Psoas muscle (tissue), 8 donors: ENCODE measurements at places on chromosomes 3 and 15. TPM values are rescaled to one million over a fixed set of nuclear protein-coding genes. Genes with fewer than 3 reads are reported as not detected.
A peak's percentile ranks its signal among the peaks of the same experiment; 100 is the strongest.

DNA sequence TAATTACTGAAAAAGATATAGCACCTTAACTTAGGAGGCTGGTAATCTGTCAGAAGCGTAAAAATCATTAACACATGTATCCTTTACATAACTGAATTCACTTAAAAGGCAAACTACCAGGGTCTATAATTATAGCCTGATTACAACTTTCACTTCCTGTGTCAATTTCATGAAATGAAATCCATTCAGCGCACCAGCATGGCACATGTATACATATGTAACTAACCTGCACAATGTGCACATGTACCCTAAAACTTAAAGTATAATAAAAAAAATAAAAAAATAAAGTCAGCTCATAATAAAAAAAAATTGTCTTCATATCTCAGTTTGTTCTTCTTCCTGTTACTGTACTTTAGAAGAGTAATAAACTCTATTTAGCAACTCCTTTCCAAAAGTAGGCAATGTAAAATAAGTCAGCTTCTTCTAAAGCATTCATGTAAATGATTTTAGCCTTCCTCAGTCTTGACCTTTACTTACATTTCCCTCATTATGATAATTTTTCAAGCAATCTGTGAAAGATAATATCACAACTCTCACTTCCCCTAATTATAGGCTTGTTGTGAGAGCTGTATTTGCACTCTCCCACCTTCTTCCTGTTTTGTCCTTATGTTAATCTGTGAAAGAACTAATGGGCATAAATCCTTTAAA, 50.1 kb downstream of the KBTBD8 start:
- no peak overlapping the region for H3K27ac ChIP-seq
- no peak overlapping the region for H3K4me3 ChIP-seq
- H3K27me3 ChIP-seq, result no peaks in the 10 kb centered on the region
- no peaks in the 10 kb centered on the region for H3K36me3 ChIP-seq
- no peaks in the 10 kb centered on the region for H3K4me1 ChIP-seq

DNA sequence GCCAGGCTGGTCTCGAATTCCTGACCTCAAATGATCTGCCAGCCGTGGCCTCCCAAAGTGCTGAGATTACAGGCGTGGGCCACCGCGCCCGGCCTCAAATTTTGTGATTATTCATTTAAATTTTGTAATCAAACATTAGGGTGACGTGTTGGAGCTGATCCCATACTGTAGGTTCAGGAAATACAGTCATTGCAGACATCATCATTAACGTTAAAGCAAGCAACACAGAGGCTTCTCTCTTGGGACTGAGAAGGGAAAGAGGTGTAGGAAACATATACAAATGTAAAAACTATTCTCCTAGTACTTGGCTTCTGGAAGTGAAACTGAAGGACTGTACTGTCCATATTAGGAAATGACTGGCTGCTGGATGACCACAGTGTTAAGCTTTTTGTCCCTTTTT, 11.1 kb upstream of the ARID3B start:
- H3K36me3 ChIP-seq, result no peaks in the 10 kb centered on the region
- H3K27me3 ChIP-seq, result no peaks in the 10 kb centered on the region
- DNase-seq, result no peak
- no peaks in the 10 kb centered on the region for H3K4me1 ChIP-seq

GRCh38 chr3:125480656-125481374, 39.2 kb downstream of the SNX4 start:
- no peak overlapping the region for H3K4me3 ChIP-seq
- peaks cover 51% of the 10 kb centered on the region for H3K36me3 ChIP-seq
- DNase-seq, result no peak
- H3K27ac ChIP-seq, result no peak overlapping the region
- H3K4me1 ChIP-seq, result no peaks in the 10 kb centered on the region

DNA sequence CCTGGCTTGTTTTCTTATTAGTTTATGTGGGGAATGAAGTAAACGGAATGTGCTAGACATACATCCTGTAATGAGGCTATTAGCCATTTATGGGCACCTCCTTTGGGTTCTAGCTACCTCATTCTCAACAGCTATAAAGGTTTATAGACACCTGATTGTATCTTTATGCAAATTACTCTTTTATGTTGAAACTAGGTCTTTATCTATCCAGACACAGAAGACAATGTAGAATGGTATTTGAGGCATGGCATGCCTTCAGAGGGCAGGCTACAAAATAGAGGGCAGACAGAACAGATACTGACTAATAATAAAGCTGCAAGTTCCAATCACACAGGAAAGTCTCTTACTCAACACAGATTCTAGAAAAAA, 27.1 kb downstream of the TBC1D2B start:
- no peak for DNase-seq
- H3K27ac ChIP-seq, result no peak overlapping the region
- H3K4me1 ChIP-seq, result peaks cover 35% of the 10 kb centered on the region
- H3K36me3 ChIP-seq, result peaks cover 11% of the 10 kb centered on the region
- no peak overlapping the region for H3K4me3 ChIP-seq

DNA sequence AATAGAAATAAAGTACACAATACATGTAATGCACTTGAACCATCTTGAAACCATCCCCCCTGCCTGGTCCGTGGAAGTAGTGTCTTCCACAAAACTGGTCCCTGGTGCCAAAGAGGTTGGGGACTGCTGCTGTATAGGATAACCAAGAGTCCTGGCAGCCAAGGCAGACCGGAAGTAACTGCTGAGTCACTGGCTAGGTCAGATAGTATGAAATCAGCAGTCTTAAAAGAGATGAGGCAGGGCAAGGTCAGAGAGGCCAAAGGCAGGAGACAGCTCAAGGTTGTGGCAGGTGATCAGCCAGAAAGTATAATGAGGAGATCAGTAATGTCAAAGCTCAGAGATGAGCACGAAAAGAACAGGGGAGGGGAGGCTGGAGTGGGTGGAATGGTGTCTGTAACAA, 60.2 kb downstream of the MAP3K13 start:
- H3K27me3 ChIP-seq, result no peaks in the 10 kb centered on the region
- no peaks in the 10 kb centered on the region for H3K36me3 ChIP-seq
- peak; percentile 32 for DNase-seq
- H3K4me1 ChIP-seq, result peaks cover 14% of the 10 kb centered on the region
- H3K27ac ChIP-seq, result no peak overlapping the region

GOLGA6D gene
- total RNA-seq, result not detected

DNA sequence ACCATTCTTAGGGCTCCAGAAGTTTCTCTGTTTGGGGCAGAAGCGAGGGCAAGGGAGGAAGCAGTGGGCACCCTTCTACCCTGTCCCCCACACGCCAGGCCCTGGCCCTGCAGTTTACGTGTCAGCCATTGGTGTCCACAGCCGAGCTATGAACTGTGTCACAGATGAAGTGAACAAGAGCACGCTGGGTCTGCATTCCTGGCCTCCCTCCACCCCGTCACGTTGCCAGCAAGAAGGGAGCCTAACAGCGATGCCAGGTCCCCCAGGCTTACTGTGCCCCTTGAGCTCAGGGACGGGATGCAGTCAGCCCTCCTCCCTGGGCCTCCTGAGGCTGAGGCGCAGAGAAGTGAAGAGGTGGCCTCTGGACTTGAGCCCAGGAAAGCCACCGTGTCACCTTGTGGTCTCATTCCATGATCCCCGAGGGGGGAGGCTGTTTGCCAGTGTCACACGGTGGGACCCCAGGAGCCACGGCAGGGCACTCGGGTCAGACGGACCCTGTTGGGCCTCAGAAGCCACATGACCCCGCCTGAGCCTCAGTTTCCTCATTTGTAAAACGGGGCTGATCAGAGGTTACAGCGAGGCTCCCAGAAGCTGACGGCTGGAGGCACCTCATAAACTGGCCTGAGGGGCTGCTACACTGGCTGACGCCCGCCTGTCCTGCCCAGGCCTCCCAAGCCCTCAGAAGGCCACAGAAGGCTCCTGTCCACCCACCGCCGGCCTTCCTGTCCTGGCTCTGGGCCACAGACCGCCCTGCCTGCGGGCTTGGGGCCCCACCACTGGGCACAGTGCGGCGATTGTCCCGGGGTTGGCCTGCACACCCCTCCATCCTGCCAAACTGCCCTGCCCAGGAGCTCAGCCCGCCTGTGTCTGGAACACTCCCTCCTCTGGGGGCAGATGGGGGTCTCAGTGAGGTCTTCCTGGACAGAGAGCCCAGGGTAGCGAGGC, 18.6 kb downstream of the IQSEC1 start:
- DNase-seq, result peak; percentile 9
- H3K27ac ChIP-seq, result no peak overlapping the region
- H3K27me3 ChIP-seq, result no peaks in the 10 kb centered on the region
- no peak overlapping the region for H3K4me3 ChIP-seq
- H3K36me3 ChIP-seq, result no peaks in the 10 kb centered on the region

GRCh38 chr3:53051929-53052328, 6.1 kb upstream of the SFMBT1 start:
- H3K36me3 ChIP-seq, result no peaks in the 10 kb centered on the region
- DNase-seq, result no peak
- H3K27me3 ChIP-seq, result no peaks in the 10 kb centered on the region
- H3K4me1 ChIP-seq, result no peaks in the 10 kb centered on the region
- H3K27ac ChIP-seq, result no peak overlapping the region

GRCh38 chr3:160911411-160911810, 155.4 kb downstream of the PPM1L start:
- H3K4me1 ChIP-seq, result no peaks in the 10 kb centered on the region
- DNase-seq, result no peak
- H3K27me3 ChIP-seq, result no peaks in the 10 kb centered on the region
- H3K4me3 ChIP-seq, result no peak overlapping the region
- H3K36me3 ChIP-seq, result no peaks in the 10 kb centered on the region

- H3K27ac ChIP-seq, result no peak overlapping the region
- no peaks in the 10 kb centered on the region for H3K36me3 ChIP-seq
- H3K27me3 ChIP-seq, result no peaks in the 10 kb centered on the region
- no peak overlapping the region for H3K4me3 ChIP-seq
- no peak for DNase-seq
Measured at GRCh38 chr15:49748791-49749190, 127.9 kb downstream of the DTWD1 start.

DNA sequence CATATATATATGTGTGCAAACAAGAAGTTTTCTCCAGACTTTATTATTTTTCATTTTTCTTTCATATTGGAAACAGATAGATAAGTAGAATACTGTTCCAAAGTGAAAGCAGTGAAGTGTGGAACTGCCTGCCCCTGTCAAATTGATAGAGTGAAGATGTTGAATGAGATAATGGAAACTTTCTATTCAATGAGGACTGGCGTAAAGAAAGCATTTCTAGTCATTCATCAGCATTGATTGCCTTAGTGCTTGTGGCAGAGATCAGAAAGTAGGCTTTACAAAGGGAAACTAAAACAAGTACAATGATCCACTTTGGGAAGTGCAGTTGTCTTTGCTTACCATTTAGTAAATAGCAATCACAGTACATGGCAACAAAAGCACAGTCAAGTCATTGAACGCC, 300.0 kb downstream of the CADM2 start:
- H3K4me1 ChIP-seq, result no peaks in the 10 kb centered on the region
- H3K27ac ChIP-seq, result no peak overlapping the region
- H3K36me3 ChIP-seq, result no peaks in the 10 kb centered on the region
- no peak overlapping the region for H3K4me3 ChIP-seq
- no peaks in the 10 kb centered on the region for H3K27me3 ChIP-seq

DNA sequence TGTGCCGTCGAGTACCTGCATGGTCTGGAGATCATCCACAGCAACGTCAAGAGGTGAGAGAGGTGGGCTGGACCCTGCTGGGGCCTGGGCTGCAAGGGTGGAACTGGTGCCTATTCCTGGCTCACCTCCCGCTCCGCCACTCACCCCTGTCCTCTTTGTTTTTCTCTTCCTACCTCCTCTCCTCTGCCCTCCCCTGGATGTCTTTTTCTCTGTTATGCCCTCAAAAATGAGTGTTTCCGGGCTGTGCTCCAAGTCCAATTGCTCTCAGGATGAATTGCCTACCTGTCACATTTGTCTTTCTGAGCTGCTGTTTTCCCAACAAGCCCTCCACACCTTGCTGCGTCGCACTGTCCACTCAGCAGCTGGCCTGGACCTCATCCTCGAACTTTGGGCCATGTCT, 28.5 kb upstream of the TATDN2 start:
- DNase-seq, result no peak
- H3K4me3 ChIP-seq, result no peak overlapping the region
- no peaks in the 10 kb centered on the region for H3K27me3 ChIP-seq
- H3K4me1 ChIP-seq, result peaks cover 1% of the 10 kb centered on the region
- no peak overlapping the region for H3K27ac ChIP-seq

DNA sequence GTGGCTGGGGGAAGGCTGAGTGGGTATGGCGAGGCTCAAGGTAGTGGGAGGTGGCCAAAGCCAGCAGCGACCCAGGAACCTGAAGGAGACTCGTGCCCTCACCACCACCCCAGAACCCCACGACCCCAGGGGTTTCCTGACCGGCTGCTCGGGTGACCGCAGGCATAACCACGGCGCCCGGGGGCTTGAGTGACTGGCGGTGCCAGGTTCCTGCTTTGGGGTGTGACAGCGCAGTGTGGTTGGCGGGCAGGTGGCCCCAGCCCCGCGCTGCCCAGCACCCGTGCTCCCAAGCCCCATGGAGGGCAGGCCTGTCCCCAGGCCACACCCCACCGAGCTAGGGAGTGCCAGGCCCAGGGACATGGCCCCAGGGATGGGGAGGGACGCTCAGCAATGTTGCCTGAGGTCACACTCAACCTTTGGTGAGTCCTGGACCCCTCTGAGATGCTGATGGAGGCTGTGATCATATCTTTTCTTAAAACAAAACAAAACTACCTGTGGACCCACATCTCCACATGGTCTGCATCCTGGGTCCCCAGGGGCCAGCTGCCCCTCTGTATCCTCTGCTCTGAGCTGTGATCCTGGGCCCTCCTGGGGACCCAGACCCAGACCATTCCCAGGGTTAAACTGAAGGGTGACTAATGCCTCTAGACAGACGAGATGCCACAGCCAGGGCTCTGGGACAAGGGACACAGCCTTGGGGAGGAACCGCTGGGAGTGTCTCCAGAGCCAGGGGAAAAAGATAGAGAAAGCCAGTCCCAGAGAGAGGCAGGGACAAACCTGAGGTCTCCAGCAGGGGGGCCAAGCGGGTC, 13.0 kb downstream of the DNAJB8 start:
- no peak for DNase-seq
- H3K4me1 ChIP-seq, result no peaks in the 10 kb centered on the region
- H3K4me3 ChIP-seq, result no peak overlapping the region
- H3K27ac ChIP-seq, result no peak overlapping the region

DNA sequence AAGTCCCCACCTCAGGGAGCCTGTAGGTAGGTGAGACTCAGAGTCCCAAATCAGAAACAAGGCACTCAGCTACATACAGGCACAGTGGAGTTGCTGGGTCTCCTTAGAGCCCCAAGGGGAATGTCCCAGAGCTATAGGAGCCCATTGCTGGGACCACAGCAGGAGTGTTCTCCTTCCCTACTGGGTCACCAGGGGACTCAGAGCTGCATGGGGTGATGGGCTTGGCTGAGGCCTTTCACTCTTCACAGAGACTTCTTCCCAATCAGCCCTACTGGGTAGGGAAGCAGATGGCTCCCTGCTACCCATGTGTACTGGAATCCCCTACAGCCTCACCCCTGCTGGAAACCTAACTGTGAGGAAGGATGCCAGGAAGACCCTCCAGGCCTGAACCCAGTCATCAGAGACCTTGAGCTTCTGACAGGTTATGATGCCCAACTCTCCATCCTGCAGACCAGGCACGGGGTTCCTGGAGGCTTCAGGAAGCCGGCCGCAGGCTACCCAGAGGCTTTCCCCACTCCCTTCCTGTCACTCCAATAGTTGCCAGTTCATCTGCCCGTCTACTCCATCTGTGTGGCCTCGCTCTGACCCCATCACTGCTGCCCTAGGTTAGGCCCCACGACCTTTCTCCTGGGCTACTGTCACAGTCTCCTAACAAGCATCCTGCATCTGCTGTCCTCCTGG, 24.0 kb downstream of the RASGRF1 start:
- DNase-seq, result no peak
- H3K27me3 ChIP-seq, result no peaks in the 10 kb centered on the region
- no peaks in the 10 kb centered on the region for H3K4me1 ChIP-seq
